ENCODE measurements at places on chromosomes 1 and 21.

DNA sequence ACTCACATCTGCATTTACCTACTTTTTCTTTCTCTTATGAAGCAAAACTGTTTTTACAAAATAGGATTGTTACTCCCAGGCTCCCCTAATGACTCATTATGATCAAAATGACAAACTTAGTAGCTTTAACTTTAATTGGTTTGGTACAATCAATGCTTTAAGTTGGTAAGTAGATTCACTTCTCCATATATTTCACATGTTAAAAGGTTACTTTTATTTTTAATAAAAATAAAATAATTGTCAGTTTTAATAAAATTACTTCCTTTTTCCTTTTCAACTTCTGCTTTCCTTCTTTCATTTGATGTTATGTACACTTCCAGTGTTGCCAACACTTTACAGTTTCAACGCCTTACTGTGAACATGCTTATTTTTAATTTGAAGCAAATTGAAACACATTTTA, 477.6 kb downstream of the SETD4 start:
- no peak for DNase-seq

GRCh38 chr1:154755858-154756730, 114.0 kb downstream of the KCNN3 start:
- no peak for DNase-seq

DNA sequence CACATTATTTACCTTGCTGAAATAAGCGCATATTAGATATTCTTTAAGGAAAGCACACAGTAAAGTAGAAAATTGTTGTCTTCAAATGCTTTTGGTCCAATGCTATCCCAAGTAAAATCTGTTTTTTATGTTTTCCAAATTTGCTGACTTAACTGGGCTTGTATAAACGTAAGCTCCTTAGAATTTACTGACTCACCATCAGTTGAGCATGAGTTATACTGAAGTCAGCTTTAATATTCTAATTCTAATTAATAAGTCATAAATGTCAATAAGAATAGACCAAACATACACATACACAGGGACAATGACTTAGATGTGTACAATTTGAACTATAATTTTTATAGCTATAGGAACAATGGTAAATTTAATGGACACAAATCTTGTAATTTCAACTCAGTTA, 319.2 kb downstream of the TPR start:
- DNase-seq = no peak

DNA sequence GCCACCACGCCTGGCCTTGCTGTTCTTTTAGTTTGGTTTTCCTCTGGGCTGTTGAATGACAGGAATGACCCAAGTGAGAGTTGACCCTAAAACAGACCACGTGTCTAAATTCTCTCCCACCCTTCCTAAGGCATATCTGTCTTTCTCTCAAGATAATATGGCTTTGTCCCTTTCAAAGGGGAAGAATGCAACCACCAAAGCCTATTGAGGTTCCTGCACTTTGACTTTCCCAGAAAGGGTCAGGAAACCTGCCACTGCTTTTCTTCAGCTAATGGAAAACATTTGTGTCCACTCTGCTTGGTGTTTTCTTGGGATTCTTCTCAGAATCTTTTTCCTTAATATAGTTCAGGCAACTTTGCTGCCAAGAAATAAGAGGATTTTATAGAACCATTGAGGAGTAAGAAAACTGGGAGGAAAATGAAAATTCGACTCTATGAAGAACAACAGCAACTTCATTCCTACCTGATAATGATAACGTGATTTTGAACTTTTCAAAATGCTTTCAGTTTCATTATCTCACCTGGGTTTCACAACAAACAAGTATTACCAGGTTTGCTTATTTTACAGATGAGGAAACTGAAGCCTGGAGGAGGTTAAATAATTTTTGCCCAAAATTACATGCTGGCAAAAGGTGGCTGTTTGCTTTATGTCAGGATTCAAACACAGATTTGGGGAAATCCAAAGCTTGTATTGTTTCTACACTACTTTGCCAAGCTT, 6.9 kb downstream of the PLPP3 start:
- DNase-seq = no peak
